ENCODE measurements at places on chromosomes 16 and 17. TPM values are rescaled to one million over a fixed set of nuclear protein-coding genes. Genes with fewer than 3 reads are reported as not detected.
A peak's percentile ranks its signal among the peaks of the same experiment; 100 is the strongest.

DNA sequence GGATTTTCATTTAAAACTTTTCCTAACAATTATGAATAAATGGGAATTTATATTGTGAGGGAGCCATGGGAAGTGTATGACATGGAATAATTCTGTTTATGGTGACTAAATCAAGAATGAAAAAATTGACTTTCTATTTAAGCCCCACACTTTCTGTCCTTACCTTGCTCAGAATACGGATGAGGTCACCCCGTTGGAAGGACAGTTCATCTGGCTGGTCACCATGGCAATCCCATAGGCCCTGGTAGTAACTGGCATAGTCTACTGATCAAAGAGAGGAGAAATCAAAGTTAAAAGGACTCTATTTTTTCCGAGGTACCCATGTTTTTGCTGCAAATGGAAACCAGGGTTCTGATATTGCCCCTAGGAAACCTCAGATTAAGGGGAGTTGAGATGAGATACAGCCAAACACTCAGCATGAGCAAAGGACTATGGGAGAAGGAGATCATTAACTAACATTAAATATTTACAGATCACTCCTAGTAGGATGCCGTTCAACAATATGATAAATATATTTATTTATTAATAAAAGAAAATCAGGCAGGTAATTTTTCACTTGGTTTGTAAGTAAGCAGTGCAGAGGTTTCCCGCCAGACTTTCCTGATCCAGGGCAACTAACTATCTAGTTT, 54.9 kb downstream of the SNX11 start:
- H3K4me3 ChIP-seq: no peak overlapping the region
- no peaks in the 10 kb centered on the region for H3K36me3 ChIP-seq
- H3K27ac ChIP-seq: no peak overlapping the region

- no peak overlapping the region for H3K27ac ChIP-seq
- no peak overlapping the region for H3K4me3 ChIP-seq
- DNase-seq: peak; percentile 50
- H3K36me3 ChIP-seq: no peaks in the 10 kb centered on the region
- no peaks in the 10 kb centered on the region for H3K27me3 ChIP-seq
These were observed 8.0 kb upstream of the FASN start for GRCh38 chr17:82105882-82106687.

- no peak overlapping the region for H3K4me3 ChIP-seq
- no peaks in the 10 kb centered on the region for H3K4me1 ChIP-seq
- H3K27me3 ChIP-seq: no peaks in the 10 kb centered on the region
- DNase-seq: no peak
- no peak overlapping the region for H3K27ac ChIP-seq
These were observed 75.4 kb downstream of the RTN4RL1 start for GRCh38 chr17:1949754-1950153.

DNA sequence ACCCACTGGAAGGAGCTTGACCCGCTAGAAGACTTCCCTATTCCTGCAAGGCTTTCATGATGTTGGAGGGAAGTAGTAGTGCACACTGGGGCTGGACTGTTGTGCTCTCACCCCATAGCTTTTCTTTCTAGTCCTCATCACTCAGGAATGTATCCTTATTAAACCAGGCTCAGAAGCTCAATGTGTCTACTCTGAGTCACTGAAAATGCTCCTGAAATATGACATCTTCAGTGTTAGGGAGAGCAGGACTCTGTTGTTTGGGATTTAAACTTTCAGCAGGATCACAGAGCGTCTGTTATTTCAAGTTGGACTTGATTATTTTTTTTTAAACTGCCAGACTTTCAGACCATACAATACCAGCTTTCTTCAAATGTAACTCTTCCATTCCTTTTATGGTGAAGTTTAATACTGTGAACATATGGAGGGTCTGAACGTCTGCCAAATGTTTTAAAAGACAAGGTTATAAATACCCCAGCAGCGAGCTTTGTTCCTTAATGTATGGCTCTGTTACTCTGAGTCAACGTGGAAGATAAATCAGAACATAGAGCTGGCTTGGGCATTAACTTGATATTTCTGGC, 257.5 kb downstream of the CDH11 start:
- H3K4me3 ChIP-seq: peak overlapping the region; percentile 59
- no peaks in the 10 kb centered on the region for H3K36me3 ChIP-seq
- peak; percentile 94 for DNase-seq
- H3K27me3 ChIP-seq: no peaks in the 10 kb centered on the region

DNA sequence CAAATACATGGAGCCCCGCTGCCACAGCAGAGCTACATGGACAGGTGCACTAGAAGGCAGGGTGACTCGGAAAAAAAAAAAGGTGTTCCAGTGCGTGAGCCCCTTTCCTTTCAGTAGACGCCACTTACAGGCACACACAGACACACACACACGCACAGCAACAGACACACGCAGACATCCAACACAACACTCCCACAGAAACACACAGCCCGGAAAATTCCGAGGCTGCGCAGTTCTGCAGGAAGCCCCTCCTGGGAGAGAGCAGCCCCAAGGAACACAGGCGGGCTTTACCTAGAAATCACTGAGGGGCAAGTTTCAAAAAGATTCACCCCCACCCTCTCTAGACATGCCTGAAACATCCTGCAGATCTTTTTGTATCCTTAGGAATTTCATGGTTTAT, 136.0 kb upstream of the WSB1 start:
- H3K27me3 ChIP-seq: no peaks in the 10 kb centered on the region
- H3K4me1 ChIP-seq: no peaks in the 10 kb centered on the region
- no peak overlapping the region for H3K27ac ChIP-seq
- H3K4me3 ChIP-seq: no peak overlapping the region
- DNase-seq: no peak

- no peak for DNase-seq
- peaks cover 40% of the 10 kb centered on the region for H3K4me1 ChIP-seq
- H3K4me3 ChIP-seq: no peak overlapping the region
- no peaks in the 10 kb centered on the region for H3K27me3 ChIP-seq
- no peaks in the 10 kb centered on the region for H3K36me3 ChIP-seq
These were observed 1.7 kb downstream of the CAPNS2 start for GRCh38 chr16:55568207-55568606.

- H3K36me3 ChIP-seq: no peaks in the 10 kb centered on the region
- H3K4me1 ChIP-seq: peaks cover 54% of the 10 kb centered on the region
- H3K27ac ChIP-seq: peak overlapping the region; percentile 94
- no peaks in the 10 kb centered on the region for H3K27me3 ChIP-seq
These were observed 30.7 kb downstream of the YPEL2 start for GRCh38 chr17:59361916-59362810.

GRCh38 chr17:44361292-44362260, 2.1 kb downstream of the FAM171A2 start:
- peaks cover 9% of the 10 kb centered on the region for H3K27me3 ChIP-seq
- H3K27ac ChIP-seq: no peak overlapping the region
- no peak overlapping the region for H3K4me3 ChIP-seq
- H3K4me1 ChIP-seq: peaks cover 9% of the 10 kb centered on the region

DNA sequence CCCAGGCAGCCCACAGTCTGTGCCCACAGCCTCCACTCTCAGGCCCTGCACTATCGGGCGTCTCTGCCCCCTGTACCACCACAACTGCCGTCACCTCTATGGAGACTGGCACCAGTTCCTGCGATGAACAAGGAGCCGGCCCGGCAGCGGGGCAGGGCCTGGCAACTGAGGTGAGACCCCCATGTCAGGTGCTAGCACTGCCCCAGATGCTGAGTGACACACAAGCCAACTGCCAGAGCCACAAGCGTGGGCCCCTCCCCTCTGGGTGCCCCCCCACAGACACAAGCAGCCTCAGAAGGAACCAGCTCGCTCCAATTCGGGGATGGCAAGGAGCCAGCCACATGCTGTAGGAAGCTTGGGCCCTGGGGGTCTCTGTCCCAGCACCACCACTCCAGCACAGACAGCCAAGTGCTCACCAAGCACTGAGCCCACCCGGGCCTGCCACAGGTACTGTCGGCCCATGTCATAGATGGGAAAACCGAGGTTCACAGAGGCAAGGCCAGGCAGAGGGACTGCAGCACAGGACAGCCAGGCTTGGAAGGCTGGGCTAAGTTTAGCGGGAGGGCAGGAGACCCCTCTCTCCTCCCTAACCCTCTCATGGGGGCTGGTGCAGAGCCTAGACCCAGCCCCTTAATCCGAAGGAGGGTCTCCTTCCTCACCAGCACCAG, 1.5 kb upstream of the PVALEF start:
- no peak overlapping the region for H3K27ac ChIP-seq
- H3K4me1 ChIP-seq: no peaks in the 10 kb centered on the region
- no peaks in the 10 kb centered on the region for H3K36me3 ChIP-seq
- no peak for DNase-seq
- no peak overlapping the region for H3K4me3 ChIP-seq
- peaks cover 10% of the 10 kb centered on the region for H3K27me3 ChIP-seq

DNA sequence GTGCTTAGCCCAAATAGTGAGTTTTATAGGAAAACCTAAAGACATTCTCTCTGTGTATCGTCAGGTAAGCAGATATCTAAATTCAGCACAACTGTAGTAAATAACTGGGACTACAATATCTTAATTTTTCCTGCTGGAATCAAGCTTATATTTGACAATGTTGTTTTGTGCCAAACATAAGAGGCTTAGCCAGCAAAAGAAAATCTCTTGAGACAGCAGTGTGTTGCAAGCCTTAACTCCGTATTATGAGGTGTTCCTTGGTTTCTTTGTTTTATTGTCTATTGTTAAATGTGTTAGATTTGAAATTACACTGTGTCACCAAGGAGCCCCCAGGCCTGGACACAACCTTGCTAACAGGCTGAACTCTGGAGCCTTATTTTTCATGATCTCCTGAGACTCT, 1570.6 kb upstream of the GOT2 start:
- H3K36me3 ChIP-seq: no peaks in the 10 kb centered on the region
- DNase-seq: no peak
- H3K27me3 ChIP-seq: no peaks in the 10 kb centered on the region
- no peak overlapping the region for H3K4me3 ChIP-seq
- no peaks in the 10 kb centered on the region for H3K4me1 ChIP-seq
- H3K27ac ChIP-seq: no peak overlapping the region

DNA sequence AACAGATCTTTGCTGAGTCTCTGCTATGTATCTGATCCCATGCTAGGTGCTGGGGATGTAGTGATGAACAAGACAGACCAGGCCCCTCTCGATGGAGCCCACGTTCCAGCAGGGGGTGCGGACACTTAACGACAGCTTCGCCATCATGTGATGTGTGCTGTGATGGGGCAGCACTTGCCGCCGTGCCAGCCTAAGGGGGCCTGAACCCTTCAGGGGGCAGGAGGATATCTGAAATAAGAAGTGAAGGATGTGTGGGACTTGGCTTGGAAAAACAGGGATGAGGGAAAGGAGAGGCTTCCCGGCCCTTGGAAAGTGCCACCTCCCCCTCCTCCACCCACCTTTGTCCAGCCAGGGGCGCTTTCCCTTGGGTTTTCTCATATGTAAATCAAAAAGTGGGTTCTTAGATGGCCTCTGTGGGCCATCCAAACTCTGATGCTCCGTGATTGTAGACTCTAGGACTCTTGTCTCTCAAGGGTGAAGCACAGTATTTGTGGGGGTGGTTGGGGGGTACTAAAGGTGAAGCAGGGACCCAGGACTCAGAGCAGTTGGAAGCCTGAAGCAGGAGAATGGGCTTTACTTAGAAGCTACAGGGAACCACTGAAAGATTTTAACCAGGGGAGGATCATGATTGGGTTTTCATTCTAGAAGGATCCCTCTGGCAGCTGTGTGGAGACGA, 4.0 kb upstream of the DLX3 start:
- H3K4me1 ChIP-seq: 0 out of 2 replicates have a peak, but pooled peaks cover 6% of the 10 kb centered on the region
- no peak overlapping the region for H3K4me3 ChIP-seq
- H3K27me3 ChIP-seq: peaks cover 39% of the 10 kb centered on the region

DNA sequence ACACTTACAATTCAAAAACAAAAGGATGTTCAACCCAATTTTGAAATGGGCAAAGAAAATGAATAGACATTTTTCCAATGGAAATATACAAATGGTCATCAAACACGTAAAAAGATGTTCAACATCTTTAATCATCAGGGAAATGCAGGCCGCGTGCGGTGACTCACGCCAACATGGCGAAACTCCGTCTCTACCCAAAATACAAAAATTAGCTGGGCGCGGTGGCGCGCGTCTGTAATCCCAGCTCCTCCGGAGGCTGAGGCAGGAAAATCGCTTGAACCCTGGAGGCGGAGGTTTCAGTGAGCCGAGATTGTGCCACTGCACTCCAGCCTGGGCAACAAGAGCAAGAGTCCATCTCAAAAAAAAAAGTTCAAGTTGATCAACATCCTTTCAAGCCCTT, 1.8 kb upstream of the CLUAP1 start:
- H3K4me1 ChIP-seq: peaks cover 3% of the 10 kb centered on the region
- no peak overlapping the region for H3K27ac ChIP-seq
- no peak for DNase-seq
- H3K27me3 ChIP-seq: no peaks in the 10 kb centered on the region
- H3K36me3 ChIP-seq: no peaks in the 10 kb centered on the region

- no peaks in the 10 kb centered on the region for H3K36me3 ChIP-seq
- no peak overlapping the region for H3K4me3 ChIP-seq
- peaks cover 25% of the 10 kb centered on the region for H3K4me1 ChIP-seq
- H3K27ac ChIP-seq: no peak overlapping the region
- no peaks in the 10 kb centered on the region for H3K27me3 ChIP-seq
- no peak for DNase-seq
These were observed 1.4 kb upstream of the LLGL1 start for GRCh38 chr17:18224053-18224386.

DNA sequence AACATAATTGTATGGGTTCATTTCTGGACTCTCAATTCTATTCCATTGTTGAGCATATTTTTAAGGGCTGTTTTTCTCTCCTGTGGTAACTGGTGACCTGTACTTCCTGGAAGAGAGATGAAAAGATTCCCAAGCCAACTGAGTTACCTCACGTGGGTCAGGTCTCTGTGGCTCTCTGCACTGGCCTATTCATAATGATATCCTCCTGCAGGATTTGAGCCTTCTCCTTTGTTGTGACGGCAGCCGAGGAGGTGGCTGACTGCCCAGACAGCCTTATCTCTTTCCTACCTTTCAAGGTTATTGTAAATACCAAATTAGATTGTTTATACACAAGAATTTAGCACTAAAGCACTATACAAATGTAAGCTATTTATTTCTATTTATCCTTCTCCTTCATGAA, 2.7 kb upstream of the ACE start:
- no peak overlapping the region for H3K27ac ChIP-seq
- H3K36me3 ChIP-seq: no peaks in the 10 kb centered on the region
- H3K4me1 ChIP-seq: peaks cover 13% of the 10 kb centered on the region
- DNase-seq: no peak
- H3K27me3 ChIP-seq: no peaks in the 10 kb centered on the region

The IL34 gene
- total RNA-seq: not detected

The EVPLL gene
- total RNA-seq: not detected

The CDRT4 gene
- 23.3 TPM for total RNA-seq

The ZPBP2 gene
- not detected for total RNA-seq

The NOTUM gene
- total RNA-seq: not detected

The ZBTB4 gene
- 35.9 TPM for total RNA-seq

The LRRC46 gene
- total RNA-seq: not detected

The KRT20 gene
- total RNA-seq: not detected
